ENCODE measurements at places on chromosomes 2 and 18. TPM values are rescaled to one million over a fixed set of nuclear protein-coding genes. Genes with fewer than 3 reads are reported as not detected.
A peak's percentile ranks its signal among the peaks of the same experiment; 100 is the strongest.

GRCh38 chr2:155730804-155731203, 601.7 kb downstream of the NR4A2 start:
- DNase-seq = no peak

The SMYD1 gene
- total RNA-seq = not detected

- DNase-seq = no peak
Observed at GRCh38 chr18:26477828-26478466, 70.4 kb downstream of the KCTD1 start.

The LCT gene
- total RNA-seq = under 0.01 TPM

DNA sequence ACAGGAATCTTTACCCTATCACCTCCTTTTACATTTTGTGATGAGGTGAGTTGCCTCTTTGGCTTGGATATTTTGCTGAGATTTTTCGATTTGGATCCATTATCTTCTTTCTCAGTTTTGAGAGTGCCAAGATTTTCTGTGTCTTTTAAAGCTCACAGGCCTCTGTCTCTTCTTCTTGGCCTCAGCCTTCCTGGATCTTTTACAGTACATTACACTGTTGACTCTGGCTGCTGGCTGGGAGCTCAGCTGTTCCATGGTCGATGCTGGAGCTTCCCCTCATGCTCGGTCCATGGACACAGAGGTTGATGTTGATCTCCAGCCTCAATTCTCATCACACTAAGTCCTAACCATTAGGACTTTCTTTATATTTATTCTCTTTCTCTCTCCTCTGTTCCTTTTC, 332.8 kb upstream of the UBE2E3 start:
- no peak for DNase-seq

The LOXL3 gene
- total RNA-seq = 97.4 TPM

GRCh38 chr18:49734836-49735235, 78.5 kb downstream of the ACAA2 start:
- no peak for DNase-seq

The DNAJC5G gene
- not detected for total RNA-seq

DNA sequence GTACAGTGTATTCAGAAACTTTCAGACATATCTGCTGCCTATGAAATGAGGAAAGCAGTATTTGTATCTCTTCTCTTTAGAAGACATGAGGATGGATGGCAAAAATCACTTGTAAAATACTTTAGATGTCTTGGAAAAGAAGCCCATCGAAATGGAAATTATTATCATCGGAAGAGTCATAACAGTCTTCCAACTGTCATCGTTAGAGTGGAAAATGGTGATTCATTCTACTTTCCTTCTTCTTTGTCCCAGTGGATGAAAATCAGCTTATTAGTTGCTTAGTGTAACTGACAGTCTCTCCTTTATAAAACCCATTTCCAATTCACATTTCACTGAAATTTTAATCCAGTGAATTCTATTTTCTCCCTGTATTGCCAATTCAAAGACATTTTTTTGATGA, 1323.7 kb upstream of the PIK3C3 start:
- peak; percentile 5 for DNase-seq

DNA sequence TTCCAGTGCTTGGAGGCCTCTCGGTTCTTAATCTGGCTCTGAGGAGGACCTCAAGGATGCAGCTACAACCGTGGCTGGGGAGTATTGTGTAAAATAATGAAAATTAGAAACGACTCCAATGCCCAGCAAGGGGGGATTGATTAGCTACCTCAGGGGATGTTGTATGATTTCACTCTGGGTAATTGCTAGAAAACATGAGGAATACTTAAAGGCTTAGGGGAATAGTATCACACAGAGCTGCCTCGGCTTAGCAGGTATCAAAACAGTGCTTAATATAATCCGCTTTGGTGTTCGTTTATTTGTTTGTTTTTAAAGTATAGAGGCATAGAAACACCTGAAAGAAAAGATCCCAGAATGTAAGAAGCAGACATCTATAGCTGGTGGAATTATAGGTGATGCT, 102.5 kb downstream of the INHBB start:
- DNase-seq = no peak

GRCh38 chr2:9124231-9124741, 82.3 kb upstream of the ASAP2 start:
- no peak for DNase-seq

The RAPGEF4 gene
- total RNA-seq = 0.59 TPM

The MREG gene
- total RNA-seq = 1.8 TPM

- no peak for DNase-seq
Observed at GRCh38 chr2:226189061-226189460, 610.6 kb downstream of the IRS1 start.

The FBXO41 gene
- total RNA-seq = 0.29 TPM

The IMPACT gene
- 34.7 TPM for total RNA-seq

The TEX44 gene
- not detected for total RNA-seq

DNA sequence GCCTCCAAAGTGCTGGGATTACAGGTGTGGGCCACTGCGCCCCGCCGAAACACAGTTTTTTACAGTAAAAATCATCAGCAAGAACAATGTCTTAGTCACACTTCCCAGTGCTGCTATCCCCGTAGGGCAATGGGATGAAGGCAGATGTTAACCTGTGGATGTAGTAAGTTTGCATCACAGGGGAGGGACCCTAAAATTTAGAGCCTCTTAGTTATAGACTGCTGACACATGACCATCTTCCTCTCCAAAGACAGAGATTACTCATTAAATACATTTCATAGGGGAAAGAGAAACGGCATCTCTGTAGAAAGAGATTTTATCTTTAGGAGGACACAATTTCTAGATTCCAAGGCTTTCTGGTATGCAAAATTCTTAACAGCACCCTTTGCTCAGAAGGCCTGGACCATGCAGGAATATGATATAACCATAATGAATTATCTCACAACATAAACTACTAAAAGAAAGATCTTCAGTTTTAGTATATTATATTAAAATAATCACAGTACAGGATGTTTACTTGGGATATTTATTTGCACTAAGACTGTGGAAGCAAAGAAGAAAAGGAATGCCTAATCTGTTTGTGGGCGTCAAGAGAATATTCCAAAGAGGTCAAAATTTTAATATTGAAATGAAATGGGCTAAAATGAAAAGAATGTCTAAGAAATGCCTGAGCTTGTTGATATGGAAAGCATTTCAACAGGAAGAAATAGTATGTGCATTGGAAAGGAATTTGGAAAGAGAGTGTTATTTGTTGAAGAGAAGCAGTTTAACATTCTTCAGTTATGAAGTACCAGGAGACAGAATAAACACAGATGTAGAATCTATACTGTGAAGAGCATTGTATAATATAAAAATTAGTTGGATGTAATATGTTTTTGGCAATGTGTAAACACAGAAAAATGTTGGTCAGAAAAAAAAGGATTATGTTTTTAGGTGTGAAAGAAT, 1228.3 kb upstream of the CHAC2 start:
- peak; percentile 4 for DNase-seq

GRCh38 chr2:160493227-160494028, at the start of gene RBMS1:
TSS of gene RBMS1 (minus strand) at chr2:160493807. CDS start at chr2:160493363, 444 bp downstream.
- peak; percentile 85 for DNase-seq

The RAB6C gene
- total RNA-seq = not detected

The SRBD1 gene
- 17.4 TPM for total RNA-seq

DNA sequence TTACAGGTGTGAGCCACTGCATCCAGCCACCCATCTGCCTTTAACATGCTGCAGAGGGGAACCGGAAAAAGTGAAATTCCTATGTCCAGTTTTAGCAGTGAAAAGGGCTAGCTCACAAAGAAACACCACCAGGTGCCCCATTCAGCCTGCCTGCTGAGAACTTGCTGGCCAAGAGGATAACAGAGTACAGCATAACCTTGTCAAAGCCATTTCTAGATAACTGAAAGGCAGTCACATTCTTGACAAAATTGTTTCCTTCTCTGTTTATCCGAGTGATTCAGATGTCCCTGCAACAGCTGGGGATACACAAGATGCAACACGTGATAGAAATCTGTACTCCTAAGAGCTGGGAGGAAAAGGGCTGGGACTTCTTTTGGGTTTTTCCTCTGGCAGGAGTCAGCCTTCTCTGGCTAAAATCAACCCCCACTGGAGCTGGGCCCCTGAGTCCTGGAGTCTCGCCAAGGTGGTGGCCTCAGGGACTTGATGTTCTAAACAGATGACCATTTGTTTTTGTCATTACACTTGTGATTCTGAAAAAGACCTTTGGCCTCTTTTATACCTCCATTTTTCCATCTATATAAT, 505.4 kb downstream of the BCL11A start:
- no peak for DNase-seq

GRCh38 chr2:60488291-60488690, 65.2 kb downstream of the BCL11A start:
- DNase-seq = no peak

DNA sequence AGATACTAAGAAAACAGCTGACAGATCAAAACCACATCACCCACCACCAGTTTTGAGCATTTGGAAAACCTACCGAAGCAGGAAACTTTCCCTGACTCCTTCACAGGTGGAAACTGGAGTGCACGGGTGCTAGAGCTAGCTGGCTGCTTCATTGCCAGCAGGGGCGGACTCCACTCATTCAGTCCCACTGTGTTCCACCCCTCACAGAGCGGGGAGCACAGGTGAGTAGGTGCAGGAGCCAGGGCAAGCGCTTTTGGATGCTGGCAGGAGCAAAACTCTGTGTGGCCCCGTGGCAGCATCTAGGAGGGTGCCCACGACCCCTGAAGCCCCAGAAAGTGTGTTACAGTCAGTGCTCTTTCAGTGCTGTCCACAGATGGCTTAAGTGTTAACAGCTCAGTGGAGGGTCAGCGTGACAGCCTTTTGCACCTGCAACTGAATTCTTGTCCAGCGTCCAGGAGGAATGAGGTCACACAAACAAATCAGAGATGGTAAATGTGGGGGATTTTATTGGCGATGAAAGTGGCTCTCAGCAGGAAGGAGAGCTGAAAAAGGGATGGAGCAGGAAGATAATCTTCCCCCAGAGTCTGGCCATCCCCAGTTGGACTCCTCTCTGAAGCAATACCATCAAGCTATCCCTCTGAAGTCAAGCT, 71.1 kb downstream of the TMEM163 start:
- DNase-seq = no peak

DNA sequence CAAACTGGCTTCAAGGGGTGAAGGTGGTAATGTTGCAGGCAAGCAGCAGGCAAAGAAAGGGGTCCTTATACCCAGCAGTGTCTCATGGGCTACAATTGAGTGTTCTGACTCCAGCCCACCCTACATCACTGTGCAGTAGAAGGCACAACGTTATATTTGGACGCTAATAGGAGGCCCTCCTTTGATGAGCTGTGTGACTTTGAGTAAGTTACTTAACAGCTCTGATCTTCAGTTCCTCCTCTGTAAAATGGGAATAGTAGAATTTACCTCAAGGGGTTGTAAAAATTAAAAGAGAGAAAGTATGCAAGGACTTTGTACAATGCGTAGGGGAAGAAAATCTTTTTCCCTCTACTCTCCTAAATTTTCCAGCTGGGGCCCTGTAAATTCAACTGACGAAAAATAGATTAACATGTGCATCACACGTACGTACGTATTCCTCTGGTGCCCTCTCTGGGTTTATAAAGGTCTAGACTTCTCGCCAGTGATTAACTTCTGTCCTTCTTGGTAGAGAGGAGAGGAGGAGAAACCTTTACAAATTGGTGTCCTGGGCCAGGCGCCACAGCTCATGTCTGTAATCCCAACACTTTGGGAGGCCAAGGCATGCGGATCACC, 57.6 kb upstream of the REL start:
- no peak for DNase-seq

DNA sequence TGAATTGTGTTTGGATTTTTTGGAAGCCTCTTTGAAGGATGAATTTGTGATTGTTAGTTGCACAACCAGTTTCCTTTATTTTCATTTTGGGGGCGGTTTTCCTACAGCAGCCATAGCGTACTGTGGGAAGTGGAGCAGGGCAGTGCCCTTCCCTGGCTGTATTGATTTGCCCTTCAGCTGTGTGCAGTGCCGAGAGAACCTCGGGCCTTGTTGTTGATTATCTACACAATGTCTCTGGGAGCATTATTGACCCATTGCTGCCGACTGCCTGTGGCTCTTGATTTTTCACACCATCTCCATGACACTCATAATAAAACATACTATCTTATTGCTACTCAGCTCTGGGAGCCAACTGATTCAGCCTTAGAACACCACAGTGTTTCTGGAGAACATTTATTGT, 162.2 kb upstream of the BOD1L2 start:
- DNase-seq = peak; percentile 17

GRCh38 chr2:227890495-227891079, 19.2 kb downstream of the DAW1 start:
- DNase-seq = peak; percentile 27

The PREPL gene
- 41.3 TPM for total RNA-seq

Measured in osteoblast (primary cell).